ENCODE measurements at places on chromosomes 3 and 15.

DNA sequence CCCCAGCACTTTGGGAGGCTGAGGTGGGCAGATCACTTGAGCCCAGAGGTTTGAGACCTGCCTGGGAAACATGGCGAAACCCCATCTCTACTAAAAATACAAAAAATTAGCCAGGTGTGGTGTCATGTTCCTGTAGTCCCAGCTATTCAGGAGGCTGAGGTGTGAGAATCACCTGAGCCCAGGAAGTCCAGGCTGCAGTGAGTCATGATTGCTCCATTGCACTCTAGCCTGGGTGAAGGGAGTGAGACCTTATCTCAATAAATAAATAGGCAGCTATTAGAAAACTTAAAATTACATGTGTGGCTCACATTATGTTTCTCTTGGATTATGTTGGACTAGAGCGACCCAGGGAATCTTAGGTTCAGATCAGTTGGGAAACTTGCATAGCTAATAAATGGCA is 69.7 kb downstream of the RPLP1 start:
- DNase-seq: no peak

DNA sequence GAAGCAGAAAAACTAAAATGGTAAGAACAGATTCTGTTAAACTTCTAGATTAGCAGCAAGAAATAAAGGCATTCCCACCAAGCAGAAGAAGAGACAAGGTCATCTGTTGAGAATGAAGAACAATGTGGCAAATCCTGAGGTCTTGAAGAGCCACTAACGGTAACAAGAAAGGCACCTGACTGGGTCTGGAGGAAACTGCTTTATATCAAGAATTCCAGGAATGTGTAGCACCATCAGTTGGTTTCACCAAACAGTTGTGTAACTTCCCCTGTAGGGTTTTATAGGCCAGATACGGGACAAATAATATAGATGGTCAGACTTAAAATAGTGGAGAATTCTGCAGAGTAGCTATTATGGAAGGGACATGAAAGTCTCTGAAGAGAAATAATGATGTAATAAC is 57.3 kb downstream of the ACAP2 start:
- DNase-seq: peak; percentile 24

GRCh38 chr3:114839476-114839875 is 307.6 kb downstream of the ZBTB20 start:
- DNase-seq: peak; percentile 27

GRCh38 chr15:70777170-70777926 is 14.0 kb upstream of the UACA start:
- DNase-seq: no peak

- DNase-seq: peak; percentile 59
These were observed at the start of gene SLC35G2 for GRCh38 chr3:136818769-136819391. Gene SLC35G2 (plus strand): TSS chr3:136819126. CDS start chr3:136854461, 35,335 bp downstream.

GRCh38 chr15:59352683-59353082 is 20.0 kb downstream of the MYO1E start:
- DNase-seq: no peak

GRCh38 chr3:126903521-126903920 is 79.4 kb upstream of the PLXNA1 start:
- no peak for DNase-seq

- no peak for DNase-seq
These were observed 8.9 kb downstream of the MUC4 start for GRCh38 chr3:195802795-195803194.

- DNase-seq: peak; percentile 32
These were observed 53.9 kb upstream of the FRMD4B start for GRCh38 chr3:69439643-69440270.

DNA sequence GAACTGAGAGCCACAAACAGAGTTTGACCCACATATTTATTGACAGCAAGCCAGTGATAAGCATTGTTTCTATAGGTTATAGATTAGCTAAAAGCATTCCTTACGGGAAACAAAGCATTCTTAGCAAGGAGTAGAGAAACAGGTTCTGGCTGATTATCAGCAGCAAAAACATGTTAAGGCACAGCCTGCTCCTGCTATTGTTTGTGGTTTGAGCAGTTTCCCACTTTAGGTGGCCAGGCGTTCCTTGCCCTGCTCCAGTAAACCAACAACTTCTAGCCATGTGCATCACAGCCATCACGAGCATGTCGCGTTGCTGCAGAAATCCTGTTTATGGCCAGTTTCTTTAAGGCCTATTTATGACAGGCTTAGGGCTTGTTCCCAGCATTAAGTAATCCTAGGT is 44.7 kb upstream of the C2CD4B start:
- no peak for DNase-seq

- no peak for DNase-seq
These were observed 26.8 kb upstream of the CSTA start for GRCh38 chr3:122298239-122298638.

Measured in fibroblast of skin of scalp (primary cell).